ENCODE measurements at places on chromosomes 11 and 22.

DNA sequence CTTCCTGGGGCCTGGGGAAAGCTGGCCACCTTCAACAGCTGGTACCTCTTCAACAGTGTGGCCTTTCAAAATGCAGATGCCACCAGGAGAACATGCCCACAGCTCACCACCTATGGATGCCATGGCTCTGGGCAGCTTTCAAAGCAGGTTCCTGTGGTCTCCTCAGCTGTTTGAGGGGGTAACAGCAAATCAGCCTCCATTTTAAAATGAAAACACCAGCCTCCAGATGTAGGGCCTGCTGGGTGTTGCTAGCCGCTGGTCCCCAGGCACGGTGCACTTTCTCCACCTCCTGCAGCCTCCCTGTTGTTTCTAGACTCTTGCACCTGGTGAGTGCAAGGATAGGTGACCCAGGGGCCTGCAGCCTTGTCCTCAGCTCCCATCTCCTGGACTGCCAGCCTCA is 10.0 kb downstream of the CDPF1 start:
- DNase-seq = no peak

- DNase-seq = no peak
Observed at GRCh38 chr11:125390946-125391345, 105.1 kb downstream of the FEZ1 start.

GRCh38 chr11:14451825-14452224 is 47.8 kb downstream of the COPB1 start:
- DNase-seq = no peak

GRCh38 chr11:79243422-79244210 is 197.2 kb downstream of the TENM4 start:
- no peak for DNase-seq

GRCh38 chr11:56967726-56968125 is 21.0 kb upstream of the OR5AK2 start:
- DNase-seq = no peak

DNA sequence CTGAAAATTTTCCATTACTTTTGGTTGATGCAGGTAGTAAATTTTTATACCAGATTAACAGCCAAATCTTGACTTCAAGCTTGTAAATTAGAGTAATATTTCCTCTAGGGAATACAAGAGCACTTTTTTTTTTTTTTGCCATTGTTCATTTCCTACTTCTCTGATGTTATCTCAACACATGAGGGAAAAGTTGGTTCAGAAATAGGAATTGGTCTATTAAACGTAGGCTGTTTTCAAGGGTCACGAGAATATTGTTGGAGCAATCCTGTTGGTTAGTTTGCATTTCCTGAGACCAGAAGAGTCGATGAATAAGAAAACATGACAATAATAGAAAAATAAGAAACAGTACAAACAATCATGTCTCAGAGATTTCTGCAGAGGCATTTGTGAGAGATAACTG is 453.9 kb upstream of the CCDC179 start:
- DNase-seq = no peak

DNA sequence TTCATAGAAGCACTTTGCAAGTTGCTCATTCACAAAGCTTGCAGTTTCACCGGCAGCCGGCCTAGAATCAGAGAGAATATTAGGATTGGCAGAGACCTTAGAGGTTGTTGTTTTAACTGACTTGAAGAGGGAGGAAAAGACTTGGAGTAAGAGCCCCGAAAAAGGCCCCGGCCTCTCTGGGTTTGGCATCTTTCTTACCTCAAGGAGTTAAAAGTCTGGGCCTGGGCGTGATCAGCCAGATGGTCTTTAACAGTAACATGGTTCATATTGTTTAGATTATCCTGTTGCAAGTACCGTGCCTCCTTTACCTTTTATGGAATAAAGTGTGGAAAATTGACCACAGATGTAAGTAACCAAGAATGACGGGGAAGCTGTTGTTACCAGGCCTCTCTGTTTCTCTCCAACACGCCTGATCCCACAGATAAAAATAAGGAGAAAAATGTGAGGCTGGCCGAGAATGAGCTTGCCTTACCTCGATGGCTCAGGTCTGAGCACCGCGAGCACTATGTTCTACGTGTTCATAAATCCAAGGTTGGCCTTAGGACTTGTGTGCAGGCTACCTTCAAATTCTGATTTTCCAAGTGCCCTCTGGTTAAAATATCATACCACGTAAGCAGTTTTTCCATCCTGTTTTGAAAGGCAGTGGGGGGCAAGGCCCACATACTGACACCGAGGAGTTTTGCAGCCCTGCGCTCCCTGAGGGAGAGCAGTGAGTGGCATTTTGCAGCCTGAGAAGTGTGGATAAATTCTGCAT is 56.4 kb downstream of the PARVA start:
- no peak for DNase-seq

- no peak for DNase-seq
Observed at GRCh38 chr11:122232985-122233384, 117.0 kb upstream of the BLID start.

DNA sequence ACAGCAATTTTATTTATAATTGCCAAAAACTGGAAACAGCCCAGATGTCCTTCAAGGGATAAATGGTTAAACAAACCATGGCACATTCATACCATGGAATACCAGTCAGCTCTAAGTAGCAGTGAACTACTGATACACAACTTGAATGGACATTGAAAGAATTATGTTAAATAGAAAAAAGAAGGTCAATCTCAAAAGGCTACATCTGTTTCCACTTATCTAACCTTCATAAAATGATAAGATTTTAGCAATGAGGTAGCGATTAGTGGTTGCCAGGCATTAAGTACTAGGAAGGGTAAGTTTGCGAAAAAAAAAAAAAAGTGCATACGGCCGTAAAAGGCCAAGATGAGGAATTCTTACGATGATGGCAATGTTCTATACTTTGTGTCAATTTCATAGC is 738.7 kb upstream of the ANO3 start:
- DNase-seq = no peak

DNA sequence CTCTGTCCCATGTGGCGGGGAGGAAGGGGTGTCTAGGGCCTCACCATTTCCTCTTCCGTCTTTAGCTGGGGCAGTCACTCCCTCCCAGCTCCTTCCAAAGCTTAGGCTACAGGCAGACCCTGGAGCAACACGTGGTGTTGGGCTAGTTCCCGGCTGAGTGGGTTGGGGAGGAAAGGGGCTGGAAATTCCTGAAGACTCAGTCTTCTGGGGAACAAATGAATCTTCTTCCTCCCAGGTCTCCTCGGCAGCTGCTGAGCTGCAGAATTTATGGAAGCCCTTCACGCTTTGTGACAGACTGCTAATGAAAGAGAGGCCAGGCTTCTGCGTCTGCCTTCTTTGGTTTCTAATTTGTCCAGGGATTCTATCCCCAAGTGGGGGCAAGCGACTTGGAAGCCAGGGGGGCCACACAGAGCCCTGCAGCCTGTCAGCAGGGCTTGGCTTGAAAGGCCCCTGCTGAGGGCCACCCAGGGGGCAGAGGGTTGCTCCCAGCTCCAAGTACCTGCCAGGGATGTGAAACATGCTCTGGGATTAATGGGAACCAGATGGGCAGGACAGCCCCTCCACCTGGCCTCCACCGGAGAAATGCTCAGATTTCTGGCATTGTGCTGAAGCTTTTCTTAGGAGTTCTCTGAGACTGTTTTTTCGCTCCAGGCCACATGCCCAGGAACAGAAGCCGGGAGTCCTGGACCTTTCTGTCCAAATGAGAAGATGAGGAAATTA is 123.1 kb downstream of the PKNOX2 start:
- DNase-seq = no peak

DNA sequence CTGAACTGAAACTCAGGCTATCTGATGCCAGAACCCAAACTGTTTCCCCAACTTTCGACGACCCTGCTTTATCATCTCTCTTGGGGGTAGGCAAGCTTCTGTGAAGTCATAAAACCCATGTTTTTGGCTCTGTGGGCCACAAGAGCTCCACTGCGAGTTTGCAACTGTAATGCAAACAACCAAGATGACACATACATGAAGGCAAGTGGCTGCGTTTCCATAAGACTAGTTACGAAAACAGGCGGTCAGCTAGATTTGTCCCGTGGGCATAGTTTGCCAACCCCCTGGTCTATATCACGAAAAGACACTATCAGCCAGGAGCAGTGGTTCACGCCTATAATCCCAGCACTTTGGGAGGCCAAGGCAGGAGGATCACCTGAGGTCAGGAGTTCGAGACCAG is 37.5 kb downstream of the TPST2 start:
- DNase-seq = no peak

- no peak for DNase-seq
Observed at GRCh38 chr11:124409906-124410305, 11.1 kb upstream of the OR8B3 start.

GRCh38 chr22:30115705-30116104 is 35.4 kb downstream of the HORMAD2 start:
- DNase-seq = no peak

DNA sequence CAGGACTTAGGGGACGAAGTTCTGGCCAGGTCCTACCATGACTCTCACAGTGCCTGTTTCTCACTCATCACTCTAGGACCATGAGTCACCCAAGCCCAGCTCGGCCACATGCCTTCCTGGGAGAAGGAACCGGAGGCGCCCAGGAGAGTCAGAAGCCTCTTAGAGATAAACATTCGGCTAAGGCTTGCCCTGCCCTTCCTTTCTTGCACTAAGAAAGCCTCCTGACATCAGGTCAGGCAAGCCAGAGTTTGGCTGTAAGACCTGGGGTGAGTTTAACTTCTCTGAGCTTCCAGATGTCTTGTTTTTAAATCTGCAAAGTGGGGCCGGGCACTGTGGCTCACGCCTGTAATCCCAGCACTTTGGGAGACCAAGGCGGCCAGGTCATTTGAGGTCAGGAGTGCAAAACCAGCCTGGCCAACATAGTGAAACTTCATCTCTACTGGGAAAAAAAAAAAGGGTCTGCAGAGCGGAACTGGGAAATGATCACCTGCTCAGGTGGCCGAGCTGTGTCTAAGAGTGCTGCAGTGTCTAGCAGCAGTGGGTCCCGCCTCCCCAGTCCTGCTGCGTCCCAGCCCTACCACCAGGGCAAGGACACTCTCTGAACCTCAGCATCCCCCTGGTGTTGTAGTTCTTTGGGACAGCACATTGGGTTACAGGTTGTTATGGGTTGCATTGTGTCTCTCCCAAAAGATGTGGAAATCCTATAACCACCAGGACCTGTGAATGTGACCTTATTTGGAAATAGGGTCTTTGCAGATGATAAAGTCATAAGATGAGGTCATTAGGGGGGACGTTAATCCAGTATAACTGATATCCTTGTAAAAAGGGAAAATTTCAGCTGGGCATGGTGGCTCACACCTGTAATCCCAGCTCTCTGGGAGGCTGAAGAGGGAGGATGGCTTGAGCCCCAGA is 1.8 kb upstream of the CARS1 start:
- no peak for DNase-seq
